CD4-positive, alpha-beta T cell (primary cell): ENCODE measurements at places on chromosomes 1 and 21.
A peak's percentile ranks its signal among the peaks of the same experiment; 100 is the strongest.

GRCh38 chr1:206737729-206738201 is 32.8 kb upstream of the IL19 start:
- peak; percentile 61 for DNase-seq

DNA sequence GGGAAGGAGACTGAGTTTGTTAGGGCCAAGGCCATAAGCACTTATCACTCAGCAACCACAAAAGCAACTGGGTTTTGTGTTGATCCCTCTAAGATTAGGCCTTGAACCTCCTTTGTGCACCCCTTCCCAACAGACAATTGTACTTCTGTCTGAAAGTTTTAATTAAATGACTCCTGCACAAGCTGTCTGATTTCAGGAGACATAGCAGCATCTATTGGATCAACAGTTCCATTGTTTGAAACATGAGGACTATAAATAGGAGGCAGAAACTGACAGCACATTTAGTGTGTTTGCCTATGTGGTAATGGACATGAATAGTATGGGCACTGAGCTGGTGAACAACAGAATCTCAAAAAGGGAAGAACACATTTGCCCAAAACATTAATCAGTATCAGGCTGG is 167.3 kb upstream of the KCNJ6 start:
- DNase-seq = no peak

DNA sequence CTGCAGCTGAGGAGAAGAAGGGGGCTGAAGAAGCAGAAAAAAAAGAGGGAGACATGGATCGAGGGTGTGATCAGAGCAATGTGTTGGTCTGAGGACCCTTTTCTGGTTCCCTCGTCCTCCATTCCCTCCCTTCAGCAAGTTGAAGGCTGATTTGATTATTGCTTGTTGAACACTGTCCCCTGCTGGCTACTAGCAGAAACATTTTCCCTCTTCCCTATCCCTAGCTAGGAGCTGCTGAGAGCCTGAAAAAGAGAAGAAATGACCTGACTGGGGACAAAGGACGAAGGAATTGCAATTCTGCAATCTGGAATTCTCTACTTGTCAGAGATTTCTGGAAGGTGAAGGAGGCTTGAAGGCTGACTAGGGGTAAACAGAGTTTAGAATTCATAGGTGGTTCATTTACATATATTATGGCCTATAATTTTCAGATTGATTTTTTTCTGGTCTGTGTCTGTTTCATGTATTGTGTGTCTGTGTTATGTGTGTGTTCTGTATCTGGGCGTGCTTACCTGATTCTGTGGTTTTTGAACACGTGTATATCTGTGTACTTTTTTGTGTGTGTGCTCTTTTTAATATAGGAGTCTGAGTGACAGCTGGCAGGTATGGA is 9.8 kb downstream of the NHLH1 start:
- no peak for DNase-seq

GRCh38 chr1:19846338-19846737 is 31.3 kb upstream of the RNF186 start:
- no peak for DNase-seq

- no peak for DNase-seq
Measured at GRCh38 chr21:23729331-23729730, 1878.0 kb downstream of the MRPL39 start.

GRCh38 chr21:45037986-45038385 is 36.4 kb upstream of the ADARB1 start:
- DNase-seq = no peak

GRCh38 chr1:194014014-194014413 is 827.6 kb upstream of the B3GALT2 start:
- no peak for DNase-seq

GRCh38 chr1:24186993-24187790 is at the start of gene IFNLR1:
Gene IFNLR1, minus strand, starts transcription at chr1:24187289. Its CDS starts 41 bp downstream, at chr1:24187248.
- DNase-seq = peak; percentile 90

DNA sequence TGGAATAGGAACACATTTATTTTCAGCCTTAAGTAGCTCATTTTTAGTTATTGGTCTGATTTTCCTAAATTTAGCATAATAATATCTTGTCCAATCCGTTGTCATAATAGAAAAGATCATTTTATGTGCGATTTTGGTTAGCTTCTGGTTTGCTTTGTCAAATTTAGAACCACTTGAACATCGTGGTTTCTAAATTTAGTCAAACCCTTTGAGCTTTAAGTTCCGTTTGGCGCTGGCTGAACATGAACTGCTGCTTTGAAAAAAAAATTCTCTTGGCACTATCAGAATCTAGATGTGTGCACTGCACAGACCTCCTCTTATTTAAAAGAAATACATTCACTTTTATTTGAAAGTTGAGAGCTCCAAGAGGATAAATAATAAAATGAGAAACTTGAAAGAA is 370.6 kb downstream of the PTPRC start:
- DNase-seq = no peak

- DNase-seq = no peak
Measured at GRCh38 chr1:240111558-240111957, 19.9 kb downstream of the FMN2 start.

DNA sequence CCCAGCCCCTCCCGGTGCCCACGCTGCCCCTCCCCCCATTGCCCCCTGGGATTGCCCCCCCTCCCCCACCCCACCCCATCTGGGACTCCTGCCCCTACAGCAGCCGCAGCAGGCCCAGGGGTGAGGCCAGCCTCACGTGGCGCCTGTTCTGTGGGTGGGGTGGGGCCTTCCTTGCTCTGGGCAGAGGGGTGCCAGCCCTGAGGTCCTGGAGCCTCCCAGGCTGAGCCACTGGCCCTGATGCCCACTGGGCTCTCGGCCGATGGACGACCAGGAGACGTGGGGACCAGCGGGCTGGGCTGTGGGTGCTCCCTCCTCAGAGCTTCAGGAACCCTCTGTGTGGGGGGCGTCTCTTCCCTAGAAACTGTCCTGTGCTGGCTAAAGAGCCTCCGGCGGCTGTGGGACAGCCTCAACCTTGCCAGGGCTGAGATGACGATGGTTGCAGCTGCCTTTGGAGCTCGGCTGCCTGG is 5.8 kb upstream of the C1orf159 start:
- DNase-seq = no peak

DNA sequence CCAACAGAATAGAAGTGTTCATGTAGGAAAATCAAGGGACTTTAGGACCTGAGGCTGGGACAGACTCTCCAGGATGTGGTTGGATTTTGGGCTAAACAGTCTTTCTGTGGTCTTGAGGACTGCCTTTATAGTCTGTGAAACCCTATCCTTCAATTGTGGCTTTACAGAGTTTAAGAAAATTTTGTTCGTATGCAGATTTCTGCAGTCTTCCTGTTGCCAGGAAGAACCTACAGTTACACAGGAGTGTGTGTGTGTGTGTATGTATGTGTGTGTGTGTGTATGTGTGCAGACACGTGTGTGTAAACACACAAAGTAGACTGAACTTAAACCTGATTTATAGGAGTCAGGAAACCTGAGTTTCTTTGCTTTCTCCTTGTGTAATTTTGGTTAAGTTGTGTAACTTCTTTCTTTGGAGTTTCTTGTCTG is 22.8 kb downstream of the NEK7 start:
- DNase-seq = no peak

- peak; percentile 83 for DNase-seq
Measured at GRCh38 chr1:154961207-154962155, at the start of gene PYGO2. Gene PYGO2, minus strand, starts transcription at chr1:154961782. Its CDS starts 206 bp downstream, at chr1:154961576.
